Effector memory CD4-positive, alpha-beta T cell (primary cell): ENCODE measurements at places on chromosomes 6 and 20.

DNA sequence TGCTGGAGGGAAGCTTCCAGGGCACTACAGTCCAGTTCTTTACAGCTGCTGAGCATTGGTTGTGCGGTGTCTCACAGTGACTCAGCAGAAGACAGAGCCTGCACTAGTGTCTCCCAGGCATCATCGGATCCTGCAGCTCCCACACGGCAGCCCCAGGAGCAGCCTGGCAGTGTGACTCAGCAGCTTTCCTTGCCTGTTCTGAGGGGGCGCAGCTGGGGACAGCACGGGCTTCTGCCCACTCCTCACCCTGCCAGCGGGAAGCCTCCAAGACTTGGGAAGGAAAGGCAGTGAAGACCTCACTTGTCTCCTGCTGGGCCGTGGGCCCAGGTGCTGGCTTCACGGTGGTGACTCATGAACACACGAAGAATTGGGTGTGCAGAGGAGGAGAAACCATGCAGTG, 165.4 kb downstream of the SYNDIG1 start:
- DNase-seq = no peak

DNA sequence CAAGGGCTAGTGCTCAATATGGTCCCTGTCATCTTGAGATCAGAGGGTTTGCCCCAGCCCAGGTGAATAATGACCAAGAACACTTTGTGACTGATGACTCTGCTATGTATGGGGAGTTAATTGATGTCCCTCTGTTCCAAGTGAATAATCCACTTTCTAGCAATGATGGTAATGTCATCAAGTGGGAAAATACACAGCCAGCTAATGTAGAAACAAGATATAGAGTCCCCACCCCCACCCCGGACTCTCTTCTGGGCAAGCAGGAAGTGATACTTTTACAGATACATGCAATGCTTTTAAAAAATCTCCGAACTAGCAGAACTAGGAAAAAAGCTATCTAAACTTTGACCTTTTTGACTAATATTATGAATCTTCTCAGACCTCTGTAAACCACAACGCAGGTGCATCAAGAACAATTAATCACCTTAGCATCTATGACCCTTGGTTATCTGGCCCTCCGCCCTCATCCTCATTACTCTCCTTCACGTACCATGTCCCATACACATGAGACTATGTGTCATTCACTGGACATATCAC, 30.5 kb downstream of the CNR1 start:
- no peak for DNase-seq

- DNase-seq = no peak
Observed at GRCh38 chr20:46999801-47000465, 105.3 kb downstream of the EYA2 start.

- no peak for DNase-seq
Observed at GRCh38 chr6:18640754-18641153, 253.6 kb downstream of the RNF144B start.

DNA sequence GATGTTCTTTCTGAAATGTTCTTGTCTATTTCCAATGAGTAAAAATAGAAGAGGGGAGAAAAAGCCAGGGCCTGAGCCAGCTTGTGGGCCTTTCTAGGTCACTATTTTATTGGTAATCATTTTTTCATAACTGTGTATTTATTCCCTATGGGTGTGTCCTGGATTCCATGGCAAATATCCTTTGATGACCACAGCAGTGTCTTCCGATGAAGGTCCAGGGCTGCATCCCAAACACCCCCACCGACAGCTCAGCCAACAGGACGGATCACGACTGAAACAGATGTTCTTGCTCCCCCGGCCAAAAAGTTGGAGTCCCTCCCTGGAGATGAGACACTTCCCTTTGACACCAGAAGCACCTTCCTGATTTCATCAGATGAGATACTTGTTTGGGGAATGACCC, 105.4 kb upstream of the PLEKHG1 start:
- no peak for DNase-seq

- DNase-seq = no peak
Observed at GRCh38 chr6:165580136-165580535, 82.9 kb downstream of the PDE10A start.

GRCh38 chr20:9635750-9636149, 121.4 kb downstream of the LAMP5 start:
- no peak for DNase-seq

DNA sequence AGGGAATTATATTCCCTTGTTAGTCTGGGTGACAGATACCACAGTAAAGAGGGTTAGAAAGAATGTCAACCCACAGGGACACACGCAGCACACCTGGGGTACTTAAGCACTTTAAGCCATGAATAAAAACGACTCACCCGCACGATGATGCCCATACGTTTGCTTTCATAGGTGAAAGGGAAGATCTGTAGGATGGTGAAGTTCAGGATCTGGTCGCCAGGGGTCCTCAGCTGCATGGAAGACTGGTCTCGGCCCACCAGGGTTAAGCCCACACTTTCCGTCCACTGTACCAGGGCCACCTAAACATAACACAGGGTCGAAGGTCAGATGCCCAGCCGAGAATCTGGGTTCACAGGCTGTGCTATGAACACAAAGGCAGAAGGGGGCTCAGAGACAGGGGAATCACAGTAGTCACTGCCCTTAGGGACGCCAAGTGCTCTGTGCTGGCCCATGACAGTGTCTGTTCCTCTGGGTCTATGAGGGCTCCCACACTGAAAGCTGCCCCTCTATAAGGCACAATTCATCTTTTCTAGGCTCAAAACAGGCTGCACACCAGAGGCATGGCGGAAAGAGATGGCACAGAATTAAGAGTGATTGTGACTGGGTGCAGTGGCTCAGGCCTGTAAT, 96.8 kb upstream of the NFATC2 start:
- no peak for DNase-seq

DNA sequence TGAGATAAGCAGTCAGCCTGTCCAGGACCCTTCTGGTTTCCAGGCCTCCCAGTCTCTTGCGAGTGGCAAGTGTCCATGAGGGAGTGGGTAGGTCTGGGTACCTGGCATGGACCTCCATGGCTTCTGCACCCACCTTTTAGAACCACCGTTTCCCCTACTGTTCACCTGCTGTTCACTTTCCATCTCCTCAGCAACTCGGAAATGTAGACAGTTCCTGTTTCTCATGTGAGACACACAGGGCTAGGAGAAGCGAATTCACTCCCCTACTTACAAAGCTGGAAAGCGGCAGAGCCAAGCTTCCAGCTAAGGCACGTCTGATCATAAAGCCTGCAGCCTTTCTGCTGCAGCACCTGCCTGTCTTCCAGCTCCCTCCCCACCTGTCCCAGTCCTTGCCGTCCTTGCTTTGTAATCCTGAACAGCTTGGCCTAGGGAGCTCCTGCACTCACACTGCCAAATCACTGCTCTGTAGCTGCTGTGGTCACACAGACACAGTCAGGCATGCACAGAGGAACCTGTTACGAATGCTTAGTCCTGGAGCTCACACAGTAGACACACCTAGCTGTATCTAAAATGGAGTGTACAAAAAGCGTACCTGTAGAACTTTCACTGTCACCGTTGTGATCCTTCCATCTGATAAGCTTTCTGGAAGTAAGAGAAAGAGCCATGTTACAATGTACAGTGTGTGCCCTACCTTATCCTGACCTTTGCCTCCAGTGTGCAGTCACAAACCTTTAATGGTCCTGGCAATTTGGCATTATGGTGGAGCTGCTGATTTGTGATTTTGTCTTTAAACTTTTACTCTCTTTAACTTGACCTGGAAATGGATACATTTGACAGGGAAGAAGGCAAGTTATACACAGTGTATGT, 294.1 kb downstream of the NRN1 start:
- no peak for DNase-seq

DNA sequence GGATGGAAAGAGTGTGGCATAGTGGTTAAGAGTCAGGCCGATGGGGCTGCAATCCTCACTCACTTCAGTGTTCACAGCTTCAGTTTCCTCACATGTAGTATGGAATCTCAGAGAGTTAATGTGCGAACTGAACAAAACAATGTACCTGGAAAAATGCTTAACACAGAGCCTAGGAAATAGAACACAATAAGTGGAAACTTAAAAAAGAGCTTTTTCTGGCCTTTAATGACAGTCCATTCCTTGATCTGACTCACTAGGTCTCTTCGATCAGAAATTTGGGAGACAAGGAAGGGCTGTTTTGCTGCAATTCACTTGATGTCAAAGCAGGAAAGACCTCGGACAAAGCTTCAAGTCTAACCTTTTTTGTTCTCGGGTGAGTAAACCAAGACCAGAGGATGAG, 56.1 kb downstream of the KCNB1 start:
- DNase-seq = no peak

DNA sequence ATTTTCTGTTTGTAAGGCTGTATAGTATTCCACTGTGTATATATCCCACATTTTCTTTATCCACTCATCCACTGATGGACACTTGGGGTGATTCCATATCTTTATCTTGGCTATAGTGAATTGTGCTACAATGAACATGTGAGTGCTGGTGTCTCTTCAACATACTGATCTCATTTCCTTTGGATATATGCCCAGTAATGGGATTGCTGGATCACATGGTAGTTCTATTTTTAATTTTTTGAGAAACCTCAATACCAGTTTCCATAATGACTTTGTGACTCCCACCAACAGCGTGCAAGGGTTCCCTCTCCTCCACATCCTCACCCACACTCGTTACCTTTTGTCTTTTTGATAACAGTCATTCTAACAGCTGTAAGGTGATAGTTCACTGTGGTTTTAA, 166.0 kb downstream of the ARHGAP18 start:
- DNase-seq = no peak

DNA sequence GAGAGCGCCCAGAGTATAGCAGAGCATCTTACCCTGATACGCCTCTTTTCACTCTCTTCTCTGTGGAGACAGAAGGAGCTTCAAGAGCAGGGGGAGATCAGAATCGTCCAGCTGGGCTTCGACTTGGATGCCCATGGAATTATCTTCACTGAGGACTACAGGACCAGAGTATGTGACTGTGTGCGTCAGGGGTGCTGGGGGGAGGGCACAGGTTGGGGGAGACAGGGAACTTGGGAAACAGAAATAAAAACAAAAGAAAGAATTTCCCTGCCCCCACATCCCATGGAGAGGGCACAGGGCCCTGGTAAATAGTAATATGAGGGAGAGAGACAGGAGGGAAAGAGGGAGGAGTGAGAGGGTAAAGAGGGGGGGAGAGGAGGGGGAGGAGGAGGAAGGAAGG, 3.0 kb upstream of the C4A start:
- DNase-seq = no peak

DNA sequence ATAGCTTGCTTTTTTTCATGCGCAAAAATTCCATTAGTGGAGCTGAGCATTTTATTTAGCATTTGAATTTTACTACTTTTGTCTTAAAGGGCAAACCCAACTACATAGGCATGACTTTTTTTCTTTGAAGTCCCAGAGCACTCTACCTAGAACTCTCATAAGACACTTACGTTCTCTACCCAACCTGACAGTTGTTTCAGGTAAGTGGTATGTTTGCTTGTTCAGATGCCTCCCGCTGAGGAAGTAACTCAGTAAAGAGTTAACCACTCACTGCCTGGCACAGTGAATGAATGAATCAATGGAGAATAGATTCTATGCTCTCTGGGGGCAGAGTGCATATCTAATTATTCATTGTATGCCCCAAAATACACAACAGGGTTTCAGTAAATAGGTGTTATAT, 212.3 kb upstream of the PRDM1 start:
- no peak for DNase-seq
